B cell (primary cell): ENCODE measurements at places on chromosomes 4 and X. TPM values are rescaled to one million over a fixed set of nuclear protein-coding genes. Genes with fewer than 3 reads are reported as not detected.

POU4F2 gene
- total RNA-seq, result not detected in 2 replicates

CSAG3 gene
- total RNA-seq, result not detected in 2 replicates

SORCS2 gene
- not detected in 2 replicates for total RNA-seq

CHST7 gene
- total RNA-seq, result 2.6 and 2.7 TPM in 2 replicates

THAP6 gene
- 34.5 and 38.3 TPM in 2 replicates for total RNA-seq

C4orf36 gene
- 0.85 TPM in 1 of 2 replicates, not detected in the other for total RNA-seq

CLDN22 gene
- not detected in 2 replicates for total RNA-seq

L1CAM gene
- 19.9 and 22.2 TPM in 2 replicates for total RNA-seq

NAP1L3 gene
- total RNA-seq, result 0.12 and 0.17 TPM in 2 replicates

C1GALT1C1 gene
- 11.6 and 13.6 TPM in 2 replicates for total RNA-seq

SNX12 gene
- total RNA-seq, result 32.6 and 42.9 TPM in 2 replicates

MUC7 gene
- total RNA-seq, result not detected in 2 replicates

CABS1 gene
- total RNA-seq, result not detected in 2 replicates

ATRX gene
- 173 and 187 TPM in 2 replicates for total RNA-seq

DCHS2 gene
- total RNA-seq, result 0.02 and 0.27 TPM in 2 replicates

RAB40A gene
- total RNA-seq, result 0.36 and 0.67 TPM in 2 replicates

LRCH2 gene
- not detected in 2 replicates for total RNA-seq

CPE gene
- total RNA-seq, result not detected in 2 replicates

ESX1 gene
- total RNA-seq, result not detected in 2 replicates

MOSPD2 gene
- total RNA-seq, result 23.1 and 27.0 TPM in 2 replicates

LGI2 gene
- total RNA-seq, result not detected in 2 replicates

SPATA4 gene
- not detected in 2 replicates for total RNA-seq

MAGEC1 gene
- not detected in 2 replicates for total RNA-seq

TEX13D gene
- not detected in 2 replicates for total RNA-seq

RP2 gene
- 14.5 and 14.9 TPM in 2 replicates for total RNA-seq

AMOT gene
- 3.0 and 5.2 TPM in 2 replicates for total RNA-seq

DKK2 gene
- not detected in 2 replicates for total RNA-seq

MAGEB2 gene
- total RNA-seq, result not detected in 2 replicates

GABRG1 gene
- not detected in 2 replicates for total RNA-seq

FATE1 gene
- not detected in 2 replicates for total RNA-seq

FBXW7 gene
- total RNA-seq, result 117 and 125 TPM in 2 replicates

XKRX gene
- total RNA-seq, result 4.9 and 5.4 TPM in 2 replicates

SLITRK4 gene
- total RNA-seq, result not detected in 2 replicates

EFHC2 gene
- 0.17 and 0.47 TPM in 2 replicates for total RNA-seq

GRID2 gene
- total RNA-seq, result not detected in 2 replicates

CTAG2 gene
- not detected in 2 replicates for total RNA-seq

CNKSR2 gene
- 18.8 and 22.5 TPM in 2 replicates for total RNA-seq

CSAG2 gene
- not detected in 2 replicates for total RNA-seq

CLDN34 gene
- total RNA-seq, result not detected in 2 replicates

MAGEB1 gene
- not detected in 2 replicates for total RNA-seq

CYBB gene
- 127 and 132 TPM in 2 replicates for total RNA-seq

FAM184B gene
- not detected in 2 replicates for total RNA-seq

USP26 gene
- total RNA-seq, result not detected in 2 replicates

TMEM150C gene
- not detected in 2 replicates for total RNA-seq

XAGE2 gene
- not detected in 2 replicates for total RNA-seq
